ENCODE measurements at places on chromosomes 13 and 19.
A peak's percentile ranks its signal among the peaks of the same experiment; 100 is the strongest.

DNA sequence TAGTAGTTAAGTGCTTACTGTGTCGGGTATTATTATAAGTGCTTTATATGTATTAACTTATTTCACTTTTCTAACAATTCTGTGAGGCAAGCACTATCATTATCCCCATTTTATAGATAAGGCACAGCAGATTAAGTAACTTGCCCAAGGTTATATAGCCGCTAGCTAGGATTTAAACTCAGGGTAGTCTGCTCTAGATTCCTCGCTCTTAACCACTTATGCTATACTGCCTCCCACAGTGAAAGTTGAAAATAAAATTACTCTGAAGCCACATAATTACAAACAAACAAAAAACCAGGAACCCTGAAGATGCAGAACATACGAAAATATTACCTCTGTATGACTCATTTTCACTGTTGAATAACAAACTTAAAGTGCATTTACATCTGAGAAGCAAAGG, 3.9 kb downstream of the TEX30 start:
- no peak for DNase-seq

- no peak for DNase-seq
Observed at GRCh38 chr13:90708128-90708527, 639.4 kb upstream of the MIR17HG start.

DNA sequence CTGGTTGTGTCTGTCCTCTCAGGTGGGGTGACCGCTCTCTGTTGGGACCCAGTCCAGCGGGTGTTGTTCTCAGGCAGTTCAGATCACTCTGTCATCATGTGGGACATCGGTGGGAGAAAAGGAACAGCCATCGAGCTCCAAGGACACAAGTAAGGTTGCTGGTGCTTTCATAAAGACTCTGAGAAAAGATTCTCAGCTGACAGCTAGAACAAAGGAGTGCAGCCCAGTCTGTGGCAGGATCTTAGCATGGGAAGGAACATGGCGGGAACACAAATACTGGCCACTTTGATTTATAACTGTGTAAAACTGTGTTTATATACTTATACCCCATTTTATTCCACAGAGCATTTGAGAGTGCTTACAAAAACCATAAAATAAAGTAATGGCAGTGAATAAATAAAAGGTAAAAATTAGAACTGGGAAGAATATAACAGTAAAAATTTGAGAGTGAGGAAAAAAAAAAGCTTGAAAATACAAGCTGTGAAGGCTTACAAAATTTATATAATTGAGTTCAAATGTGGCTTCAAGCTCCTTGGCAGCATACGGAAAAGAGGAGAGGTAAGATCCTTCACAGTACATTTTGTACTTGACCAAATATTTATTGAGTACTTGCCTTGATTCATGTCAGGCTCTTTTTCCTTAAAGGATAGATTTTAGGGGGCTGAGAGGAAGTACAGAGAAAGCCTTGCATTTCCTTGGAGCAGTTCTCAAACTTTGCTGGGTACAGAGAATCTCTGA, 64.8 kb downstream of the DHRS12 start:
- no peak for DNase-seq

GRCh38 chr13:91648012-91648411, 249.6 kb downstream of the GPC5 start:
- no peak for DNase-seq

- DNase-seq: no peak
Observed at GRCh38 chr13:72004246-72004645, 137.2 kb upstream of the DACH1 start.

DNA sequence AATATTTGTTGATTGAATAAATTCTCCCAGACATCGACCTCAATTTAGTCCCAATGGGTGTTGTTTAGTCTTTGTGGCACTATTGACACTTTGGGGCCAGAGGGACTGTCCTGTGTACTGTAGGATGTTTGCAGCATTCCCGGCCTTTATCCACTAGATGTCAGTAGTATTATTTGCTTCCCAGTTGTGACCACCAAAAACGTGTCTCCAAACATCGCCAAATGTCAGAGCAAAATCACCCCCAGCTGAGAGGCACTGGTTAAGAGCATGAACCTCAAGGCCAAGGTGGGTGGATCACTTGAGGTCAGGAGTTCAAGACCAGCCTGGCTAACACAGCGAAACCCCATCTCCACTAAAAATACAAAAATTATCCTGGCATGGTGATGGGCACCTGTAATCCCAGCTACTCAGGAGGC, 15.4 kb downstream of the NLRP12 start:
- no peak for DNase-seq

- no peak for DNase-seq
Observed at GRCh38 chr13:105465745-105466144, 1069.7 kb downstream of the EFNB2 start.

- no peak for DNase-seq
Observed at GRCh38 chr19:3516675-3517207, 10.6 kb downstream of the FZR1 start.

DNA sequence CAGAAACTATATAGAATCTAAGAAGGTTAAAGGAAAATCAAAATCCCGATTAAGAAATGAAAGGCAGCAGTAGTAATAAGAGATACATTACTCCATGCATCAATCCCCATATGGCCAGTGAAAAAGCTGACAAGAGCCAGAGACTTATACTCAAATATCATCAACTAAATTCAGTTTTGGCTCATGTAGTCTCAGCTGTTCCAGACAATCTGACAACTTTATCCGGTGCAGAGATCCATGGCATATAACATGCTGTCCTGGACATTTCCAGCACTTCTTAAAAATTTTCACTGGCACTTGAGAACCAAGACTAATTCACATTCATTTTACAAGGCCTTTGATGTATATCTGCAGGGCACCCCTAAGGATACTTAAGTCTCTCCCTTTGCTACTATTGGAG, 255.7 kb upstream of the KLHL1 start:
- DNase-seq: no peak

DNA sequence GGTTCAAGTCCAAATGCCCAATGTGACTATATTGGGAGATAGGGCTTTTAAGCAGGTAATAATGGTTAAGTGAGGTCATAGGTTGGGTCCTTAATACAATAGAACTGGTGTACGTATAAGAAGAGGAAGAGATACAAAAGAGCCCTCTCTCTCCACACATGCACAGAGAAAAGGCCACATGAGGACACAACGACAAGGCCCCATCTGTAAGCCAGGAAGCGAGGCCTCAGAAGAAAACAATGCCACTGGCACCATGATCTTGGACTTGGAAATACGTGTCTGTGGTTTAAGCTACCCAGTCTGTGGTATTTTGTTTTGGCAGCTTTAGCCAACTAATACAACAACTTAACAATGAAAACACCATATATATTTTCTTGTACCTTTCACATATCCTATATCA, 23.4 kb upstream of the RFC3 start:
- no peak for DNase-seq

DNA sequence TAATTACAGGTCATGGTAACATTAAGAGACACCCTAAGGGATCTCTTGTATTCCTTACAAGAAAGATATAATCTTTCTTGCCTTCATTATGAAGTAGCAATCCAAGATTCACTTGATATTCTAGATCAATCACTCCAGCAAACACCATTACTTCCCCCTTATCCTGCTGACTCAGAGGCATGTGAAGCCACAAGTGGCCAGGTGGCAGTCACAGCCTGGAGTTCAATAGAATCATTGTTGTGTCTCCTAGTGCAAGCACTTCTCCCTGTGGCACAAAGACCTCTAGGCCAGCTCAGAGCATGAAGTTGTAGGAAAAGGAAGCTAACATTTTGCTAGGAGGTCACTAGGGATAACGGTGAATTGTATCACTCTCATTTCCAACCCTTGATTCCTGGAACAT, 864.3 kb upstream of the ATXN8OS start:
- no peak for DNase-seq

DNA sequence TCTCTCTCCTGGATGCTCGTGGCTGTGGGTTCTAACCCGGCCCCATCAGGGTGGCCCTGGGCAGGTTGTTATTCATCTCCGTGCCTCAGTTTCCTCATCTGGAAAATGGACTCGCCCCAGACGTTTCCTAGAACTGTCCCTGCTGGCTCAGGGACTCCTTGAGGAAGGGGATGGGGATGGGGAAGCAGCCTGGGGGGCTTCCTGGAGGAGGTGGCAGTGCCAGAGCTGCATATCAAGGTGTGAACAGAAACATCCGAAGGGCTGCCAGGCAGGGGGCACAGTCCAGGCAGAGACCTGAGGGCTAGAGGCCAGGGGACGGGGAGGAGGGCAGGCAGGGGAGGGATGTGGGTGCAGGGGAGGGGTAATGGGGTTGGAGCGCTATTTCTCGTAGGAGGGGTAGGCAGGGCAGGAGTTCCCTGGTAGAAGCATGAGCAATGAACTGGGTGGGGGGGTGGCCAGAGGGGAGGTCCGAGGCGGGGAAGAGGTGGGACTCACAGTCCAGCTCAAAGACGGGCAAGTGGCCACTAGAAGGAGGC, 3.6 kb upstream of the ELANE start:
- DNase-seq: no peak

DNA sequence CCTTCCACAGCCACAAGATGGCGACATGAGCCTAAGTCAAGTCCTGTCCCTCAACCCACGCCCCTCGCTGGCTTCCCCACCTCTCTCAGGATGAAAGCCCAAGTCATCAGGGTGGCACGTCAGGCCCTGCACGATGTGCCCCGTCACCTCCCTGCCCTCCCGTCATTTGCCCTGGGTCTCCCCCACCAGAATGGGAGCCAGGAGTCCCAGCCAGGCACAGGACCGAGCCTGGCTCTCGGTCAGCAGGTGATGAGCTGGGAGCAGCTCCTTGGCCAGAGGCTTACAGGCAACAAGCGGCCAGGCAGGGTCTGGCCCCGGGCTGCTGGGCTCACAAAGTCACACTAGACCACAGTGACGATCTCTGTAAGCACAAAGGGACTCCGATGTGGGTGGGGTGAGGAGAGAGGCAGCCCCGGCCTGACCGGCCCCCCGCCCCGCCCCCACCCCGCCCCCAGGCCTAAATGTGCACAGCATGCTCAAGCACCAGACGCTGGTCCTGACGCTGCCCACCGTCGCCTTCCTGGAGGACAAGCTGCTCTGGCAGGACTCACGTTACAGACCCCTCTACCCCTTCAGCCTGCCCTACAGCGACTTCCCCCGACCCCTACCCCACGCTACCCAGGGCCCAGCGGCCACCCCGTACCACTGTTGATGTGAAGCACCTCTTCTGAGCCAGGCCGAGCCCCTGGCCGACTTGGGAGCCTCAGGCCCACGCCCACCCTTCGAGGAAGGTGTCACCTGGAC, 7.3 kb downstream of the MRPL4 start:
- peak; percentile 87 for DNase-seq

GRCh38 chr19:15173746-15174404, 26.9 kb downstream of the NOTCH3 start:
- DNase-seq: no peak

DNA sequence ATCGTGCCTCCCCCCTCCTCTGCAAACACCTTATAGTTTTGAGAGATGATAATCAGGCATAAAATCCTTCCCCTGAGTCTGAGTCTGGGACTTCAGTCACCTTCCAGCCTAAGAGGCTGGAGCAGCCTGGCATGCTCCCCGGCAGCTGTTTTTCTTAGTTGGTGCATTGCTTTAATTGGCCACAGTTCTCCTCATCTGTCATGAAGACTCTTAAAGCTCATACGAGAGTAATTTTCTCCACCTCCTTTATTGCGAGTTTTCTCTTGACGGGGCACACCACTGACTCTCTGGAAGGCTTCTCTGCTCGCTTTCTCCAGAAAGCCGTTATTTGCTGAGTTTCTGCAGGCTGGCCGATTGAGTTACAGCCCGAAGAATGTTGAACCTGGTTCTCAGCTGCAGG, 310.5 kb downstream of the ATP8A2 start:
- DNase-seq: no peak

DNA sequence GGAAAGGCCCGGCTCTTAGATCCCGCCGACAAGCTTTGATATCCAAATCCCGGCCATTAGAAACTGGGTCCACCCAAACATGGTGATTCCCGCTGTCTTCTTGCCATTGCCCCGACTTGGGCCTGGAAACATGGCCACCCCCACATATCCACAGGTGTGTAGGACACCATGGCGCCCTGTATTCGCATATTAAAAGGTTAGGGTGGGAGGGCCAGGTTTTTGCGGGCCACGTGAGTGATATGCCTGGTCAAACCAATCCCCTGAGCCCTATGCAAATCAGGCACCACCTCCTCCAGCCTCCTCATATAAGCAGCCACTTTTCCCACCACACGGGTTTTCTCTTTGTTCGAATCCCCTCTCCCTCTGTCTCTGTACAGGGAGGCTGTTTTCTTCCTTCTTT, 766.4 kb downstream of the UQCRFS1 start:
- DNase-seq: no peak

DNA sequence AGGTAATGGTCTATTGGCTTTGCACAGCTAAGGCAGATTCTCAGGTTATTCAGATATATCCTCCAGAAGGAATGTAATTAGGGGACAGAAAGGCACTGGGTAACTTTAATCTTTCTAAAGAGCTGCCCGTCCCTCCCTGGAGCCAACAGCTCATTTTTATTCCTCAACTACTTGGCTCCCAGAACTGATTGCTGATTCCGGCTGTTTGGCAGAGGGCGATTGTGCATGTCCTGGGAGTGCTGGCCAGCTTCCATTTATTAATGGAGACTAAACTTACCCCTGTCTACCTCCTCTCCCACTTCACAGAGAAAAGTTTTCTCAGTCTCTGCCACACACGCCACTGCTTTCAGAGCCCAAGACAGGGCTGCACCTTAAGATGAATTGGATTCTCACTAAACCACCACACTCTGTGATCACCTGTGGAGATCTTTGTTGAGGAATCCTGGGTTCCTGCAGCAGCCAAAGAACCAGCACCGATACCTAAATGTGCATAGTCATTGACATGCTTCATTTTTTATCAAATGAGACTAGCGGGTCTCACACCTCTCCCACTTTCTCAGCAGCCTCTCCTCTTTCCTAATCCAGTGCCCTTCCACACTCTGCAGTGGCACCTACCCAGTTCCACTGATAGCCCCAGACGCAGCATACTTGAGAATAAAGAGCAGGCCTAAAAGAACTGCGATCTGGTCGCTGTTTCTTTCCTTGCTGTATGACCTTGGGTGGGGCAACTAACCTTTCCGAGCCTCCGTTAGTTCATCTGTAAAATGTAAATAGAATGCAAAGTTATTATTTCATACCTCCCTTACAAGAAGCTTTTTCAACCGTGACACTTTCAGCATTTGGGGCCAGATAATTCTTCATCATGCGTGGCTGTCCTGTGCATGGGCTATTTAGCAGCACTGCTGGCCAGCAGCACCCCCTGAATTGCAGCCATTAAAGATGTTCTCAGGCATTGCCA, 648.7 kb downstream of the UQCRFS1 start:
- DNase-seq: no peak

DNA sequence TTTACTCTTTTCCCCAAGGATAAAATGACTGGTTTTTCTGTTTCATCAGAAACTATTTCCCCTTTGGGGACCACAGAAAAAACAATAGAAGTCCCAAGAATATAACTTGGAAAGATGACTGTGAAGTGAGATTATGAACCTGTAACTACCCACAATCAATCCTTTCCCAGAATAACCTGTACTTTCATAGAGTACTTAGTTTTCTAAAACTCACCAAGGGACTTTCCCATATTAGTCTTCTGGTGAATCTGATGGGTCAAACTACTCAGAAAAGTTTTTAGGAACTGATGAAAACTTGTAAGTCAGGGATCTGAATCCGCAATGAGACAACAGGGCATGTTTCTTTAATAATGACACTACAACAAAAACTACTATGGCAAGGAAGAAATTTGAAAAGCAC, 62.6 kb downstream of the STK24 start:
- DNase-seq: no peak

All from activated T-cell treated with anti-CD3 and anti-CD28 coated beads, Interleukin-2, amount 50 U/mL, for 4 hours (primary cell).